ENCODE measurements at places on chromosomes 5 and 9.

DNA sequence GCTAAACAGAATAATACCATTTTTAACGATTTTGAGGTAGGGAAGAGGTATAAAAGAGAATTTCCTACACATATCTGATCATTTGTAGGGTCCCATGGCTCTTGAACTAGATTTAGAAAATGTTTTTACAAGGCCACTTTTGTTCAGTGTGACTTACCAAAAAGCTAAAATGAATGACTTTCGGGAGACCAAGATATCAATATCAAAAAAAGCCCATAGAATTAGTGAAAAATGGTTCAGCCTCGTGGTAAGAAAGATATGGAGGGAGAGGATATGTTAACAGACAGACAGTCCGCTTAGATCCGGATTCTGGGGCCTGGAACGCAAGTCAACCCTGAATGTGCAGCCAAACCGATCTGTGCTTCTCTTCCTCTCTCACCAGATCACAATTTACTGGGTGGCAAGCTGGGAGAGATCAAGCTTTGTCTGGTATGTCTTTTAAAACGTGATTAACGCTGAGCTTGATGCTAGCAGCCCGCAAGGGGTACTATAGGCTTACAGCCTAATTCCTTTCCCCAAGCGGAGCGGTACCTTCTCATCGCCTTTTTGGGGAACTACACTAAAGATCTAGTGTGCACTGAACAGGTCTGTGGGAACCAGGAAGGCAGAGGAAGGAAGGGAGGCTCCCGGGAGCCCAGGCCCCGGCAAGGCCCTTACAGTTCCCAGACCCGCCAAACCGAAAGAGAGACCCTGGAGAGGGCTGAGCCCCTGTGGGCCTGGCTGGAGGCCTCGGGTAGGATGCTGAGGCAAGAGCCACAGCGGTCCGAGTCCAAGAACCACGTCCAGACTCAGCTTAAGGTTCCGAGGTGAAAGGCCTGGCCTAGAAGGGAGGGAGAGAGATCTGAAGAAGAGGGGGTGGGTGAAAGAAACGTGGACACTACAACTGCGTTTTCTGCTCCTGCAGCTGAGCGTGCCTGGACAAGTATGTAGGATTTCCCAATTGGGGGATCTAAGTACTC, 2.9 kb downstream of the NR2F1-AS1 start:
- peaks cover 94% of the 10 kb centered on the region for H3K27me3 ChIP-seq
- H3K4me1 ChIP-seq: peaks cover 16% of the 10 kb centered on the region
- no peak overlapping the region for H3K4me3 ChIP-seq
- no peak overlapping the region for H3K27ac ChIP-seq
- no peaks in the 10 kb centered on the region for H3K36me3 ChIP-seq

GRCh38 chr9:21796768-21797167, 5.7 kb upstream of the MTAP start:
- no peaks in the 10 kb centered on the region for H3K36me3 ChIP-seq
- peaks cover 35% of the 10 kb centered on the region for H3K27me3 ChIP-seq
- H3K4me3 ChIP-seq: no peak overlapping the region

GRCh38 chr5:115962565-115963402, 509 bp downstream of the LVRN start:
- no peaks in the 10 kb centered on the region for H3K36me3 ChIP-seq
- no peak overlapping the region for H3K27ac ChIP-seq
- H3K4me1 ChIP-seq: peaks cover 19% of the 10 kb centered on the region
- peak overlapping the region; percentile 22 for H3K4me3 ChIP-seq

DNA sequence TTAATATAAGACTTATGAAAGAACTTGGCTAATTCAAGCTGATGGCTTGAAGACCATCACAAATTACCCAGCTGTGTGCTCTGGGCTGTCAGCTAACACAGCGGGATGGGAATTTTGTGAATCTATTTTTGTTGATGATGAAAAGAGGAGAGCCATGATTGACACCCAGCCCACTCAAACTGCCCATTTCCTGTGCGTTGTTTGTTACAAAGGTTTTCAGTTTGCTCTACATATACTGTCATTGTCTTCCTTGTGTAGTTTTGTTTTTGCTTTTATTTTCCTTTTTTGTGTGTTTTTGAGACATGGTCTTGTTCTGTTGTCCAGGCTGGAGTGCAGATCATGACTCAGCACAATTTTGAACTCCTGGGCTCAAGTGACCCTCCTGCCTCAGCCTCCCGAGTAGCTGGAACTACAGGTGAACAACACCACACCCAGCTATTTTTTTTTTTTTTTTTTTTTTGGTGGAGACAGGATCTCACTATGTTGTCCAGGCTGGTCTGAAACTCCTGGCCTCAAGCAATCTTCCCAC, 400.3 kb downstream of the ICE1 start:
- H3K27ac ChIP-seq: no peak overlapping the region
- no peaks in the 10 kb centered on the region for H3K36me3 ChIP-seq
- no peak overlapping the region for H3K4me3 ChIP-seq
- no peaks in the 10 kb centered on the region for H3K27me3 ChIP-seq

GRCh38 chr5:157381746-157382145, 78.3 kb upstream of the NIPAL4 start:
- DNase-seq: no peak
- peaks cover 26% of the 10 kb centered on the region for H3K4me1 ChIP-seq
- H3K27me3 ChIP-seq: no peaks in the 10 kb centered on the region

DNA sequence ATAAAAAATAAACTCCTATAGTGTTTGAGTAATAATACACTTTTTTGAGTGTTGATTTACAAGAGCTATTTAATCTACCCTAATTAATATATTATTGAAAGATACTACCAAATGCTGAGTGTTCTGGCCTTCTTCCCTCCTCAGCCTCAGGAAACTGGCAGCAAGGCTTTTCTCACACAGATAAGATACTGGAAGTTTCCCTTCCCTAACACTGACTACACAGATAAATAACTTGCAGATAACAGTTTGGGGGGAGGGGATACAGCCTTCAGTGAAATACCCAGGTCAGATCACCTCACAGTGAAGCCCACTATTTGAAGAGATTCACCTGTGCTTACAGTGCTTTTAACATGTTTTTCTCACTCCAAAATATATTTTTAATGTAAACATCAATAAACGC, 1.6 kb upstream of the NIPSNAP3A start:
- no peak overlapping the region for H3K27ac ChIP-seq
- no peak for DNase-seq
- peaks cover 9% of the 10 kb centered on the region for H3K4me1 ChIP-seq
- no peaks in the 10 kb centered on the region for H3K27me3 ChIP-seq
- H3K4me3 ChIP-seq: no peak overlapping the region

- no peaks in the 10 kb centered on the region for H3K36me3 ChIP-seq
- H3K4me1 ChIP-seq: no peaks in the 10 kb centered on the region
- no peak overlapping the region for H3K4me3 ChIP-seq
- no peaks in the 10 kb centered on the region for H3K27me3 ChIP-seq
- no peak overlapping the region for H3K27ac ChIP-seq
These were observed 418.5 kb upstream of the MEF2C start for GRCh38 chr5:89301321-89302025.

- H3K4me3 ChIP-seq: no peak overlapping the region
- no peaks in the 10 kb centered on the region for H3K4me1 ChIP-seq
- no peaks in the 10 kb centered on the region for H3K27me3 ChIP-seq
These were observed 6.6 kb downstream of the IDNK start for GRCh38 chr9:83629433-83630104.

DNA sequence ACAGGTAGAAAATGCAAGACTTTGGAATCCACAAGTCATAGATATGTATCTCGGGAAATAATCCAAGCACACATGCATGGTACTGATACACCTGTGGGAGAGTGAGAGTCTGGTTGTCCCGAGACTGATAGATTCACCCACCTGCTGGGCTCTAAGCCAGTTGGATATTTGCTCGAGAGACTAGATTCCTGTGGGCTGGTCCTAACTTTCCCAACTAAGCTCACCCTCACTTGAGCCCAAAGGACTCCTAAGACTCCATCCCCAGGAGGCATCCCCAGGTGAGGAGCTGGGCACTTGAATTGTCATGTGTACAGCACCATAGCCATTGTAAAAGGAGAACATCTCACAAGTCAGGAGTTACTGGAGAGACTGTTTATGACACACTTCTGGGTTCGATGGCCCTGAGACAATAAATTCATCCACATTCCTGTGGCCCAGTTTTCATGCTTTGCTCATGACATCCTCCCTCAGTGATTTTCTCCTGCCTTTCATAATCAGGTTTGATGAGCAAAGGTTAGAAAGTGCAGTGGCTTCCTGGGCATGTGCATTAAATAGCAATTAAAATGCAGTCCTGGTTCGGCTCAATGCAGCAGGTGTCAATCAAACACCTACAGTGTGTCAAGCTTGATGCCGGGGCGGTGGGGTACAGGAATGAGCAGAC, 18.1 kb downstream of the SLC1A1 start:
- H3K27ac ChIP-seq: no peak overlapping the region
- H3K4me3 ChIP-seq: no peak overlapping the region
- H3K36me3 ChIP-seq: no peaks in the 10 kb centered on the region

GRCh38 chr5:66718374-66719002, 122.3 kb downstream of the MAST4 start:
- no peaks in the 10 kb centered on the region for H3K27me3 ChIP-seq
- DNase-seq: no peak
- H3K4me3 ChIP-seq: no peak overlapping the region
- H3K27ac ChIP-seq: peak overlapping the region; percentile 30

DNA sequence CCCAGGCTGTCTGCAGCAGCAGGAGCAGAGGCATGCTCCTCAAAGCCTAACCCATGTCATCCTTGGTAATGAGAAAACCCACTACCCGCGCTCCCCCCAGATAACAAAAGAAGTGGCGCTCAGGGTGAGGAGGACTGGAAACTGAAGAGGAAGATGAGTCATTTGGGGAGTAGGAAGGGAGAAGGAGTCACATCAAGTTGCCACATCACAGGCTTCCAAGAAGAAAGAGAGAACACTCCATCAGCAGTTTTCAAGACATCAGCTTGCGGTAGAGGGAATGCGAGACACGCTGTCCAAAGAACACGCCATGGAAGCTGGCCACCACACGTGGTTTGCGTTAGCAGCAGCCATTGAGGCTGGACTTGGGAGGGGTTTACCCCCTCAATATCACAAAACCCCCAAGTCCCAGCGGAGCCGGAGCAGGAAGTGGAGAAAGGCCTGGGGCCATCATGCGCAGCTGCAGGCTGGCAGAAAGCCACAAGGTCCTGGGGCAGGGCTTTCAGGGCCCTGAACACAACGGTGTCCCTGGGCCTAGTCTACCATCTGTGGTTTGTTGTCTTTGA, 41.5 kb downstream of the SH3PXD2B start:
- H3K27me3 ChIP-seq: no peaks in the 10 kb centered on the region
- H3K4me1 ChIP-seq: peaks cover 82% of the 10 kb centered on the region
- H3K36me3 ChIP-seq: no peaks in the 10 kb centered on the region
- no peak overlapping the region for H3K4me3 ChIP-seq
- H3K27ac ChIP-seq: peak overlapping the region; percentile 69

DNA sequence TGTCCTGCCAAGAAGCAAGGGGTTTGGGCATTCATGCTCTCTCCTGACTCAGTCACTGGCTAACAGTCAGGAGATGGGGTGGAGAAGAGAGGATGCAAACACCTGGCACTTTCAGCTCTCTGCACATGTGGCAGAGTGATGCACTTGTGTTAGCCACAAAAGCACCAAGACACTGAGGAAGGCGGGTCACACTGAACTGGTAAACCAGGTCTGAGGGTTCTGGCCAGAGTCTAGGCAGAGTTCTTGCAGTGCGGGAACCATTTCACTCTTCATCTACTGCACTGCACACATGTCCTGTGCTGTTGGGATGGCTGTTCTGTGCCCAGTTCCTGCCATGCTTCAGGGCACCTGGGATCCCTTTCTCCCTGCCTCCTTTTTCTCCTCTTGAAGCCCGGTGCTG, 157.1 kb upstream of the GDNF start:
- no peak for DNase-seq
- no peak overlapping the region for H3K4me3 ChIP-seq
- no peak overlapping the region for H3K27ac ChIP-seq

- no peaks in the 10 kb centered on the region for H3K36me3 ChIP-seq
- no peak for DNase-seq
- no peaks in the 10 kb centered on the region for H3K27me3 ChIP-seq
- H3K4me3 ChIP-seq: no peak overlapping the region
- H3K4me1 ChIP-seq: no peaks in the 10 kb centered on the region
These were observed 186.9 kb downstream of the GADD45G start for GRCh38 chr9:89791754-89792153.

DNA sequence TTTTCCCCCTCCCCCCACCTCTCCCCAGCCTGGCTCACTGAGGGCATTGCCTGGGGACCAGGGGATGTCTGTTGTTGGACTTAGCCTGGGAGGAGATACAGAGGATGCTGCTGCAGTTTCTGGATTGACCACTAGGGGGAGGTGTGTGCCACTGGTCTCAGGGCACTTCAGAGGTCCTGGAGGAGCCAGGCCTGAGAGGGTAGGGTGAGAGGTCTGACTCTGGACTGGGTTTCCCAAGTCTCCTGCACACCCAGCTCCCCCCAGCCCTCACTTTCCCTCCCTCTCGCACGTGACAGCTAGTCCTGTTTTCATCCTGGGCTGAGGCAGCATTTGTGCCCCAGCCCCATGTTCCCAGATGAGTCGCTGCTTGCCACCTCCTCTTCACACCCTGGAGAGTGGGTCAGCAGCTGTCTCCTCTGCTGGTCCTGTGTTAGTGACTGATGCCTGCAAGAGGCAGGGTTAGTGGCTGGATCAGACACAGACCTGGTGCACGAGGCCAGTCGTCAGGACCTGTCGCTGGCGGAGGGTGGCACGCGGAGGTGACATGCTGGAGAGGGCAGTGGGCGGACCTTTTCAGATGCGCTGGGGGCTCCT, 4.4 kb downstream of the IL3 start:
- no peaks in the 10 kb centered on the region for H3K4me1 ChIP-seq
- peak; percentile 49 for DNase-seq
- H3K27me3 ChIP-seq: no peaks in the 10 kb centered on the region

GRCh38 chr5:120779674-120780073, 315.6 kb downstream of the PRR16 start:
- H3K27ac ChIP-seq: no peak overlapping the region
- no peaks in the 10 kb centered on the region for H3K27me3 ChIP-seq
- H3K4me3 ChIP-seq: no peak overlapping the region

GRCh38 chr5:143573568-143574170, 170.2 kb upstream of the NR3C1 start:
- H3K36me3 ChIP-seq: no peaks in the 10 kb centered on the region
- no peak for DNase-seq
- H3K4me1 ChIP-seq: no peaks in the 10 kb centered on the region
- no peak overlapping the region for H3K27ac ChIP-seq
- no peak overlapping the region for H3K4me3 ChIP-seq
- no peaks in the 10 kb centered on the region for H3K27me3 ChIP-seq

GRCh38 chr5:14577971-14578370, 3.6 kb upstream of the OTULINL start:
- H3K27me3 ChIP-seq: peaks cover 5% of the 10 kb centered on the region
- H3K4me1 ChIP-seq: peaks cover 15% of the 10 kb centered on the region
- no peaks in the 10 kb centered on the region for H3K36me3 ChIP-seq
- DNase-seq: no peak

- H3K4me1 ChIP-seq: peaks cover 21% of the 10 kb centered on the region
- DNase-seq: no peak
- H3K36me3 ChIP-seq: no peaks in the 10 kb centered on the region
- H3K4me3 ChIP-seq: no peak overlapping the region
- peak overlapping the region; percentile 36 for H3K27ac ChIP-seq
These were observed 192.5 kb downstream of the CDK5RAP2 start for GRCh38 chr9:120387257-120388002.

- no peaks in the 10 kb centered on the region for H3K36me3 ChIP-seq
- DNase-seq: no peak
- H3K4me3 ChIP-seq: no peak overlapping the region
- no peaks in the 10 kb centered on the region for H3K27me3 ChIP-seq
- H3K4me1 ChIP-seq: peaks cover 46% of the 10 kb centered on the region
These were observed 25.7 kb upstream of the EEIG1 start for GRCh38 chr9:128006332-128006996.
